ENCODE measurements at places on chromosomes 2 and 18.

DNA sequence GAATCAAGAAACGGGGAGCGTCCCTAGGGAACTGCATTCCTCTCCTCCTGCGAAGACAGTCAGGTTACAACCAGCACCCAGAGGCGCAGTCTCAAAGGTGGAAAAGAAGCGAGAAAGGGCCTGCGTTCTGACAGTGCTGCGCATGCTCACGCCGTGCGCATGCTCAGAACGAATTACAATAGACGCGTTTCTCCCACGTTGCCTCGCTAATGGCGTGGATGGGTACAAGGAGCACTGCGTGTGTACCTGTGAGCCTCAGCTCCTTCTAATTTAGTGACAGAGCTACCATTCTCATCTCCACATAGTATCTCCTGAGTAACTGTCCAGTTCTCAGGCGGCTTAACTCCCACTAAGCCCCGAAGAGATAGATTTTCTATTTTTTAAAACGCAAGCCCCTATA lies 448.8 kb downstream of the TXNL1 start:
- no peak for DNase-seq

DNA sequence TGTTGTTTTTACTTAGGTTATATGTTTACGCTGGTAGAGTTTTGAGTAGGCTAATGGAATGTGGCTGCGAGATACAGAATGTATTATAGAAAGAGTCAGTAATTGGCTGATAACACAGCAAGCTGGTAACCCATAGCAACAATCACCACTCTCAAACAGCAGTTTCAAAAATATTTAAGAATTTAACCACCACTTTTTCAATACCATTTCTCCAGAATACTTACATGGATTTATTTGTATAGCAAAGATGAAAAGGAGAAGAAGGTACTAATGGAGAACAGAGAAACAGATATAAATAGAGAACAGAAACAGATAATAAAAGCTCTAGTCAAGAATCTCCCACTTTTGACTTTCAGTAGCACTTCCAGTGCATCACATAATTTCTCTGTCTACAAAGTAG lies 188.3 kb upstream of the SLC39A10 start:
- DNase-seq: no peak

DNA sequence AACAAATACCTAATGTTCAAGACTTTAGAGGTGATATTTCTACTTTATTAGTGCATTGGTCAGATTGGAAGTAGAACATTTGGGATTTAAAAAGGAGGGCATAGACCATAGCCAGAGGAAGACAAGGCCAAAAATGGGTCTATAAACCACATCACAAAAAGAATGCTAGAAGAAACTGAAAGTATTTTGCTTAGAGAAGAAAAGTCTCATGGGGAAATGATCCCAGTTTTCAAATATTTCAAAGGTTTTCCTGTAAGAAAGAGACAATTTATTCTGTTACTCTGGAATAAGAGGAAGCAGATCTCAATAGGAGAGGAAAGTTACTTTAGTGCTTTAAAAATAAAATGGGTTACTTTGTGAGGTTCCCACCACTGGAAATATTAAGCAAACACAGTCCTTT lies 341.4 kb downstream of the TNS1 start:
- no peak for DNase-seq

DNA sequence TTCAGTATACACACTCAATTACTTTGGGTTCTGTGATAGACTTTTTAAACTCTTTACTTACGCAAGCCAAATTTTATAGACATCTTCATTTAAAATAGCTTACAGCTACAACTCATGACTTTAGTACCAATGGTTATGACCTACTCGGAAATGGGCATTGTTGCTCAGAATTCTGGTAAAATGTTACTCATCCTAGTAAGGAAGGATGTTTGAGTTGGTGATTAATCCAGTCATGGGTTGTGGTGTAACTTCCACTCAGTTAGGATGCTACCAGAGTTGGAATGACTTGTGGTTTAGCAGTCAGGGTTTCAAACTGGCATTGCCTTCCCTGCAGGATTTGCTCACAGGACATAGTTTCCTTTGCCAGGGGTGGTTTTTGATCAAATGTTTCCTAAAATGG lies 7.4 kb upstream of the NPC1 start:
- DNase-seq: no peak

DNA sequence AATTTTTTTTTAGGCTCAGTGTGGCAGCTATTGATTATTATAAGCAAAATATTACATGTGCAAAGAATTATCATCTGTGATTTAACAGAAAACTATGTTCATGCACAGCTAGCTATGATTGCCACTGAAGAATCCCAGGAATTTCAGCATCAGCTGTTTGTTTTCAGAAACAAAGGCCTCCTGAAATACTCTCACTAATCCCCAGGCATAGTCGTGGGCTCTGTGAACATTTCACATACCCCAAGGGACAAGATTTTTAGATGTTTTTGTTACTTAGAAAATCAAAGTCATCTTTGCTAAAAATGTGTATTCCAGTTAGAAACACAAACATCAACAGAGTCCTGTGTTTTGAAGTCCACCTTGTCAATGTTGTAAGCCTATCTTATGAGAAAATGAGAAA lies 156.1 kb downstream of the MYO1B start:
- peak; percentile 73 for DNase-seq

GRCh38 chr2:232873909-232874641 lies 4.0 kb downstream of the SNORC start:
- no peak for DNase-seq

- DNase-seq: no peak
Measured at GRCh38 chr2:190940454-190940853, 59.8 kb downstream of the GLS start.

All from fibroblast of skin of left biceps (primary cell).